NCI-H774 (cell line): ENCODE measurements at places on chromosomes 7 and 10.

DNA sequence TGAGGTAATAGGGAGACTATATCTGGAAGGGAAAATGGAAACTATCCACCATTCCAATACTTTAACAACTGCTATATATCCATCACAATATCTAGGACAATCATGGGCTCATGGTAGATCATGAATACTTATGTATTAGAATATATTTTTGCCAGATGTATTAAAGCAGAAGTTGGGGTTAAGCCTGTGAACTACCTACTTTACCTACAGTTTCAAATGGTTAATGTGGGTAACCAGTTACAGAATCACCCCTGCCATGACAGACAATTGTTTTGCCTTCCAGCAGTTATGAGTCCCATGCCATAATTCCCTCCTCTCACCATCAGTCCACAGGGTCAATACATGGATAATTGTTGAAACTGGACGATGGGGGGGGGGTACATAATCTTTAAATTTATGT is 29.9 kb upstream of the RAPGEF5 start:
- no peak for DNase-seq

DNA sequence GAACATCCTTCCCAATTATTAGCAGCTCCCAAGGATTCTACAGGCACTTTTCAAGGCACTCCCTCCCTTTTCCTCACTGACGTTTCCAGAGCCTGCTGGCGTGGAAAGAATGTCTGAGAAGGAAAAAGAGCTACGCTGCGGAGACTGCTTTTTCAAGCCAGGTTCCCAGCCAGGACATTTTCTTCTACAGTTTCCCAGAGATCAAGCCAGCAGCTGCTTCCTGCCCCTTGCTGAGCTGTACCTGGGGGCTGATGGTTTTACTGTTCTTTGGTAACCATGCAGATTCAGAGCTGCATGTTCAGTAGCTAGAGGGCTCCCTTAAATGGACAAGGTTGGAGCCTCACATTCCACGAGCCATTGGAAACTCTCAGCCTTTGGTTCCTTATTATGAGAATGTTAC is 133.4 kb downstream of the EVX1 start:
- no peak for DNase-seq

GRCh38 chr7:48025624-48026023 is 3.3 kb downstream of the SUN3 start:
- DNase-seq = no peak

DNA sequence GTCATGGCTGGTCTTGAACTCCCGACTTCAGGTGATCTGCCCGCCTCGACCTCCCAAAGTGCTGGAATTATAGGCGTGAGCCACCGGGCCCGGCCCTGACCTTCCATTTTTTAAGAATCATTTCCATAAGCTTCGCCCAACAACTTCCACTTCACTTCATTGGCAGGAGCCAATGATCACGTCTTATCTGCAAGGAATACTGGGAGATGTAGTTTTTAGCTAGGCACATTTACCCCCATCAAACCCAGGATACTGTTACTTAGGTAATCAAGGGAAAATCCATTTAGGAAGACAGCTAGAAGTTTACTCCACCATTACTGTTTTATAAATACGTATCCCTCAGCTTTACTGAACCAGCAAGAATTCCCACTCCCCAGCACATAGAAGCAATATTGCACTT is 3.4 kb upstream of the CDK13 start:
- no peak for DNase-seq

- DNase-seq = no peak
These were observed 37.9 kb upstream of the MTPAP start for GRCh38 chr10:30386801-30387588.

GRCh38 chr10:78065611-78066010 is 31.9 kb downstream of the RPS24 start:
- no peak for DNase-seq

DNA sequence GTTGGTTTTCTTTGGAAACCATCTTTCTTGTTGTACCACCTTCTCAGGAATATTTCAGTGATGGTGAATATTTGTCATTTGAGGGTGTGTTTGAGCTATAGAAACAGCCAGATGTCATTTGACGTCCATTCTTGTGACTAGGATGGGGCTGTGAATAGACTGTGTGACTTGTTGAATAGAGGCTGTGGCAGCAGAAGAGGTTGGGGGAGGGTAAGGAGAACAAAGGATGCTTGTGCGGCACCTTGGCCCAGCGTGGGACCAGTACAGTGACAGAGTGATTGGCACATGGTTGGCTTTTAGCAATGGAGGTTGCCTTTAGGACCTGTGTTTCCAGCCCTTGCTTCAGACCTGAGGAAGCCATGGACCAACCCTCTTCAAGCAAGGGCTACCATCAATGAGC is 11.3 kb downstream of the DMBT1 start:
- DNase-seq = no peak

DNA sequence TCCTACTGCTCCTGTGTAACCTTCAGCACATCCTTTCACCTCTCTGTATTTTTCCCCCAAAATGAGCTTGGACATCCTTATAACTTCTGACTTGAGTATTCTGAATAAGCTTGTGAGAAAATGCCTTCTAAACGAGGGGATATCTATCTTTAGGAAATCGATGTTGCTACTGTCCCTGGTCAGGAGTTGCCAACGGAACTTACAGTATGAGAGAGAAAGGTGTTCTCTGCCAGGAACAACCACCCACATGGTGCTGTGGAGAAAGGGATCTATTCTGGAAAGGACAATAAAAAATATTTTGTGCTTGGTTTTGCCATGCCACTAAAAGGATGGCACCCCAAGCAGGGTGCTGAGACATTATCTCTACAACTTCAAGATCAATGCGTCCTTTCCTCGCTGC is 186.6 kb upstream of the AOAH start:
- no peak for DNase-seq

DNA sequence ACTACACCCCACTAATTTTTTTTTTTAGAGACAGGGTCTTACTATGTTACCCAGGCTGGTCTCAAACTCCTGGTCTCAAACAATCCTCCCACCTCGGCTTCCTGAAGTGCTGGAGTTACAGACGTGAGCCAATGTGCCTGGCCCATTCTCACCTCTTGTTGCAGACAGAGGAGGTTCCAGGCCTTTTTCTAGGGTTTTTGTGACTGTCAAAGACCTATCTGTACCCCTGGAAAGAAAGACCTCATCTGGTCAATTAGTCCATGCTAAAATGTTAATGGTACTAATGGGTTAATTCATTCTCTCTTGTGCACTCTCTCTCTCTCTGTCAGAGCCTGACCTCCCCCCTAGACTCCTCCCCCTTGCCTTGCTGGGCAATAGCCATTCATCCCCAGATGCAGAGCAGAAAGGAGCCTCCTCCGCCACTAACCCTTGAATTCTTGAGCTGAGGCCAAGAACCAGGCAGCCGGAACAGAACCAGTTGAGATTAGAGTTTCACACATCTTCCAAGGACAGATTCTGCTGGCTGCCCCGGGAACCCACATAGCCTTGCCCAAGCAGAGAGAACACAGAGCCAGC is 209.7 kb downstream of the SKIDA1 start:
- no peak for DNase-seq

DNA sequence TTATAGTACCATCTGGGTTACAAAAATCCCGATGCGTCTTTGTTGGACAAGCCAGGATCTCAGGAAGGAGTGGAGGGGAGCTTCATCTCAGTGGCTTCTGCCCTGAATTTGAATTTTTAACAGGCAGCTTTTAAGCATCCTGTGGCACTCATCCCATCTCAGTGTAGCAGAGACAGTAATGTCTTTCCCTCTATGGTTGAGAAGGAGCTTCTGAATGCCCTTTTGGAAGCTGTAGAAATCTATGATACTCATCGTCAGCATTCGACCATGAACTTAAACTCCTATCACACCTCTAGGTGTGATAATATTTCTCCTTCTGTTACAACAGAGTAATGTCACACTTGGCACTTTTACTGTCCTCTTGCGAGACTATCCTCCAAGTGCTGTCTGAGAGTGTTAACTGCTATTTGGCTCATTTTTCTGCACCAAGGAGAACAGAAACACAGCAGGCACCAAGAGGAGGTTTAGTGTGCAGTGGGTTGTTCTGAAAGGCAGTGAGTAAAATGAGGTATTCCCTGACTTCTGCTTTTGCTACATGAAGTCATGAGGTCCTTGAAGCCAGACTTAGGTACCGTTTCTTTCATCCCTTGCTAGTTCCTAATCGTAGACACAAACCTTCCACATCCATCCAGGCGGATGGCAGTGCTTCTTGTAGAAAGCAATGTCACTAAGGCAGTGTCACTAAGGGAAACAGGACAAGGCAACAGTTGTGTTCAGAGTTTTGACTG is 177.4 kb downstream of the CELF2 start:
- no peak for DNase-seq

DNA sequence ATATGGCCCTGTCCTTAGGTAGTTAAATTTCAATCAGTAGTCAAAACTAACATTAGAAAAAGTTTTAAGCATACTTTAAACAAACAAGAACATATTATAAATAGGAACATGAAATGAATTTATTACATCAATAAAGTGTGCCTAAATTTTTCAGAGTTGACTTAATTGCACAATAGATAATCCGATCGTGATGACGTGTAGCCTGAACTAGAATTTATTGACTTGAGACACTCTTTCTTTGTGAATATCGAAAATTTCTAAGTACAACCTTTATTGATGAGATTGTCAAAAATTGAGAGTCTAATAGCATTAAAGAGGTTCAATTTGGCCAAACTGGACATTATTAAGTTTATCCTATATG is 56.0 kb downstream of the CALD1 start:
- DNase-seq = no peak

- DNase-seq = no peak
These were observed 77.5 kb upstream of the ADAM12 start for GRCh38 chr10:126465771-126466170.

GRCh38 chr10:112393827-112394226 is 19.9 kb downstream of the ACSL5 start:
- no peak for DNase-seq

DNA sequence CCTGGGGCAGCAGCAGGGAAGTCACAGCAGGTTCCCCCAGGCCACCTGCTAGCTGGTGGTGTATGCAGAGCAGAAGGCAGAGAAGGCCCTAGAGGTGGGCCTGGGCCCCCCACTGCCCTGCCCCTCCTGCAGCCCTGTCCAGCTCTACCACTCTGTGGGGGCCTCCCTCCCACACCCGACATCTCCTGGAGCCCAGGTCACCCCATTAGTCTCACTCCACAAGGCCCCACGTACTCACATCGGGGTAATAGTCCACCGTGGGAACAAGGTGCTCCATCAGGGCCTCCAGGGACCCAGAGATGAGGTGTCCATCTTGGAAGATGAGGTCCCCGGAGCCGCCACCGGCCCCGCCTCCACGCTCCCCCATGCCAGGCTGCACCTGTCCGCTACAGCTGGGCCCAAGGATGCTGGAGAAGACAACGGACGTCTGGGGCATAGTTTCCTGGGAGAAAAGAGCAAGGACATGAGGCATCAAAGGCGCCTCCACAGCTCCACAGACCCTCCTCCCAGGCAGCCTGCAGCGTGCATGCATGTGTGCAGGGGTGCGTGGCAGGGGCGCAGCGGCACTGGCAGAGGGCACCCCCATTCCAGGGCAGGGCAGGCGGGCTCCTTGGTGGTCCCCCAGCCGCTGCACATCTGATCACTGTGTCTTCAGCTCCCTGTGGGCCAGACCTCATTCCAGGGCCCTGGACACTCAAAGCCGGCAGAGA is 61.0 kb downstream of the RASGEF1A start:
- no peak for DNase-seq

GRCh38 chr10:91340613-91341362 is 69.4 kb upstream of the HECTD2 start:
- DNase-seq = no peak

DNA sequence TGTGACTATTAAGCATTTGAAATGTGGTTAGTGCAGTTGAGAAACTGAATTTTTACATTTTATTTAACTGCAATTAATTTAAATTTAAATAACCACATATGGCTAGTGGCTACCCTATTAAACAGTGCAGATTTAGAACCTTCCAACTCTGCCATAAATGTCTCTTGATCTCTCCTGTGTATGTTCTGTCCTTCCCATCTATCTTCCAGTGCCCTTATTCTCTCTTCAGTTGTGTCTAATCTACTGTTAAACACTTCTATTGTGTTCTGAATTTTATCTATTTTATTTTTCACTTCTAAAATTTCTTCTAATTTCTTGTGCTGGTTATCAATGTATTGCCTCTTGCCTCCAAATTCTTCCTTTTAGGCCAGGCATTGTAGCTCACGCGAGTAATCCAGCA is 105.0 kb downstream of the CUL2 start:
- DNase-seq = no peak

GRCh38 chr10:57830877-57831560 is 436.7 kb downstream of the IPMK start:
- DNase-seq = peak; percentile 6

GRCh38 chr7:98755138-98755898 is 114.5 kb downstream of the TMEM130 start:
- no peak for DNase-seq

DNA sequence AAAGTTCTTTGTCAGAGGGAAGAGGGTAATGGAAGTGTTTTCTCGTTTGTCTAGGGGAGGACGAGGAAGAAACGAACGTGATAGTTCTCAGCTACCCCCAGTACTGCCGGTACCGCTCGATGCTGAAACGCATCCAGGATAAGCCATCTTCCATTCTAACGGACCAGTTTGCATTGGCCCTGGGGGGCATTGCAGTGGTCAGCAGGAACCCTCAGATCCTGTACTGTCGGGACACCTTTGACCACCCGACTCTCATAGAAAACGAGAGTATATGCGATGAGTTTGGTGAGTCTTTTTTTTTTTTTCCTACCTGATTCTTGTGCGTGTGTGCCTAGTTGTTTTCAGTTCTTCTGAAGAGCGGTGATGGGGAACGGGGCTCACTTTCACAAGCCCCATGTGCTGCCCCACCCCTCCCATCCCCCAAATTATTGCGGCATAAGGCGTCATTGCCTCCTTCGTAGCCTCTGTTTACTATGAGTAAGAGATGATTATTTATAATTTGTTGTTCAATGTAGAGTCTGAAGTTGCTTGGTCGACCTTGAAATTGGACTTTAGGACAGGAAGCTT is 98.6 kb downstream of the ARID5B start:
- no peak for DNase-seq

GRCh38 chr10:93672890-93673289 is 29.5 kb downstream of the FRA10AC1 start:
- no peak for DNase-seq

DNA sequence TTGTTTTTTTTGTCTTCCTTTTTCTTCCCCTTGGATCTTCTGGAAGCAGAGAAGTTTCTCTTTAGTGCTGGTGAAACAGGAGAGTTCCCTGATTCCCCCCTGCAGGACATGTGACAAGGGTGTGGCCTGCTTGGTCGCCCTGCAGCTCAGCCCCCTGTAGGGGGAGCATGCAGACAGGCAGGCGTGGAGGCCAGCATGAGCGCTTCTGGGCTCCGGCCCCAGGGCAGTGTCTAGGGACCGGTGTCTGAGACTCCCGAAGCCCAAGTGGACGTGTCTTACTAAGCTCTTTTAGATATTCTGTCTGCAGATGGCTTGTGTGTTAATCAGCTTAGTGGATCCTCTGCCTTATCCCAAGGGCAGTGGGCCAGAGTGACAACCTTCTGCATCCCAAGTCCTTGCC is 26.1 kb downstream of the PRSS58 start:
- no peak for DNase-seq

DNA sequence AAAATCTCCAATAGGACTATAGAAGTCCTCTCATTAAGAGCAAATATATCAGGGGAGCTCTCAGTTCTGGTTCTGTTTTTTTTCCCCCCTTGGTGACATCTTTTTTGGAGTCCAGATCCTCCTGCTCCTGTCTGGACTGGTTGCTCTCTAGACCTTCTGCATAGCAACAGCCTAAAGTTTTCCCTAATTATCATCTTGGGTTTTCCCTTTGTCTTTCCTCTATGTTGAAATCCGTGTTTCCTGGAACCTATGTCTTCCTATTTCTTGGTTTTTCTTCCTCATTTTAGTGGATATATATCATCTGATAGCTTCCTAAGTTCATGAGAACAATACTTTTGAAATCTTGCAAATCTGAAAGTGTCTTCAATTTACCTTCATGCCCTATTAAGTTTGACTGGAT is 29.7 kb upstream of the MTERF1 start:
- DNase-seq = no peak

- DNase-seq = no peak
These were observed 29.1 kb downstream of the ERCC6 start for GRCh38 chr10:49509771-49510303.
